ENCODE measurements at places on chromosomes 5 and 9.

DNA sequence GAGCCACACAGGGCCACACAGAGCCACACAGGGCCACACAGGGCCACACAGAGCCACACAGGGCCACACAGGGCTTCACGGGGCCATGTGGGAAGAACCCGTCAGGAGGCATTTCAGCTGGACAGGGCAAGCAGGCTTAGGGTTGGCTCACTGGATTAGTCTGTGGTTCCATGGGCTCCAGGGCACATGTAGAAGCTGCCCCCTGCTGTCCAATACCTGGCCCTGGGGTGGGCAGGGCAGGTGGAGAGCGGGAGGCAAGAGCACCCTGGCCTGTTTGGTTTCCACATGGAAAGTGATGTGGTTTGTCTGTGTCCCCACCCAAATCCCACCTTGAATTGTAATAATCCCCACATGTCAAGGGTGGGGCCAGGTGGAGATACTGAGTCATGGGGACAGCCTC is 16.4 kb upstream of the LPCAT1 start:
- no peak for DNase-seq

- no peak for DNase-seq
Observed at GRCh38 chr5:148986636-148987035, 76.2 kb downstream of the SH3TC2 start.

DNA sequence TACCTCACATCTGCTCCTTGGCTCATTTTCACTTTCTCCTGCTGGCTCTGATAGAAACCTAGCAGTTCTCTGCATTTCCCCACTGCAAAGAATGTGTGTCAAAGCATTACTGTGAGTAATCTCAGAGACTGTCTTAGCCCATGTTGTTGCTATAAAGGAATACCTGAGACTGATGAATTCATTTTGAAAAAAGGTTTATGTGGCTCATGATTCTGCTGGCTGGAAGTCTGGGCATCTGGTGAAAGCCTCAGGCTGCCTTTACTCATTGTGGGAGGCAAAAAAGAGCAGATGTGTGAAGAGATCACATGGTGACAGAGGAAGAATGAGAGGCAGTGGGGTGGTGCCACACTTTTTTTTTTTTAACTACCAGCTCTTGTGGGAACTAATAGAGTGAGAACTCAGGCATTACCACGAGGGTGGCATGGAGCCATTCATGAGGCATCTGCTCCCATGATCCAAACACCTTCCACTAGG is 191.6 kb upstream of the CTNND2 start:
- DNase-seq: no peak

DNA sequence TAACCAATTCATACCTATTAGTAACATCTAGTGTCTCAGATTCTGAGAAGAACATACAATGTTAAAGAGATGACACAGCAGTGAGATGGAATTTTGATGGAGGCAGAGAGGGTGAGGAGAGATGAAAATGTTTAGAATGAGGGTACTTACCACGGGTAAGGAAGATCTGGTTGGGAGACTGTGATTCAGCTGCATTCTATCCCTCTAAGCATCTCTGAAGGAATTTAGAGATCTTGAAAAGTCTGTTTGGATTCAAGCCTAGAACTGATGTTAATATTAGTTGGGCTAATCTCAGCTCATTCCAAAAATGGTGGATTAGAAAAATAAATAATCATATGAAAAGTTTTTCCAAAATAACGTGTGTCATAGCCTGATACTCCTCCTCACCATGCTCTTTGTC is 191.5 kb upstream of the CLINT1 start:
- DNase-seq: no peak

- DNase-seq: no peak
Observed at GRCh38 chr5:17364987-17365810, 132.8 kb upstream of the TAF11L2 start.

Measured in SW 1271 (cell line).